ENCODE measurements at places on chromosomes 2 and 18. TPM values are rescaled to one million over a fixed set of nuclear protein-coding genes. Genes with fewer than 3 reads are reported as not detected.

DNA sequence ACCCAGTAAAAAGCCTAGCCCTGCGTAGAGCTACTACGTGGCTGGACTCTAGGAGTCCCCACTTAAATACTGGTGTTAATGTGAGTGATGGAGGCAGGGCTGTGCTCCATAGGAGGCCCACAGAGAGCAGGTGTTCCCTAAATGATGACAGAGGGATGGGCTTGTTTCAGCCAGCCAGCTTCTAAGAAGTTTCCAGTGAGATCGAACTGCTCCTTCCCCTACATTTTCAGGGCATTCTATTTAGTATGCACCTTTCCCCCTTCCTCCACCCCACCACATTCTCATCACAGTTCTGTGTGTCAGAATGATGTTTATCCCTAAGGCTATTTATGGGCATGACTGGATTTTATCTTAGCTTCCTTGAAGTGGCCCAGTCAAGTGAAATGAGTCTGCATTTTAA lies 213.0 kb downstream of the TRIB2 start:
- H3K27ac ChIP-seq, result no peak overlapping the region
- no peaks in the 10 kb centered on the region for H3K27me3 ChIP-seq
- no peaks in the 10 kb centered on the region for H3K36me3 ChIP-seq
- H3K4me1 ChIP-seq, result no peaks in the 10 kb centered on the region
- H3K4me3 ChIP-seq, result no peak overlapping the region

DNA sequence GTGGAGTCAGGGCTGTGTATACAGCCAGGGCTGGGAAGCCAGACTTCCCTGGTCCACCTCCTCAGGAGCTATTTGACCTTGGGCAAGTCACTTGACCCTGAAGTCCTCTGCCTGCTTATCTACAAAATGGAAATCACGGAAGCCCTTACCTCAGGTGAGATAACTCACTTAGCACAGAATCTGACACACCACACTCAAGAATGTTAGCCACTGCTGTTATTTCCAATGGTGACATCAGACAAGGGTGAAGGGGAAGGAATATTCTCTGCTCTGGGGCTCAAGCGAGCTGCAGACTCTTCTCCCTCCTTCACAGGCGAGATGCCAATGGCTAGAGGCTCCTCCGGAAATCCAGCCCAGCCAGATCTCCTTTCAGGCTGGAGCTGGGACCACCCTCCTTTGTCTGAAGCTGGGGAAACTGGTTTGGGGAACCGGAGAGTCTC lies 189.6 kb downstream of the HAUS1 start:
- no peaks in the 10 kb centered on the region for H3K27me3 ChIP-seq
- H3K4me3 ChIP-seq, result no peak overlapping the region
- DNase-seq, result no peak
- H3K27ac ChIP-seq, result no peak overlapping the region
- no peaks in the 10 kb centered on the region for H3K36me3 ChIP-seq

GRCh38 chr2:226427538-226428307 lies 371.9 kb downstream of the IRS1 start:
- no peaks in the 10 kb centered on the region for H3K36me3 ChIP-seq
- DNase-seq, result no peak
- no peak overlapping the region for H3K4me3 ChIP-seq
- no peak overlapping the region for H3K27ac ChIP-seq
- H3K27me3 ChIP-seq, result no peaks in the 10 kb centered on the region

- no peaks in the 10 kb centered on the region for H3K27me3 ChIP-seq
- H3K36me3 ChIP-seq, result no peaks in the 10 kb centered on the region
- peaks cover 9% of the 10 kb centered on the region for H3K4me1 ChIP-seq
- H3K4me3 ChIP-seq, result no peak overlapping the region
- H3K27ac ChIP-seq, result no peak overlapping the region
Observed at GRCh38 chr2:17628349-17629261, 88.1 kb downstream of the VSNL1 start.

DNA sequence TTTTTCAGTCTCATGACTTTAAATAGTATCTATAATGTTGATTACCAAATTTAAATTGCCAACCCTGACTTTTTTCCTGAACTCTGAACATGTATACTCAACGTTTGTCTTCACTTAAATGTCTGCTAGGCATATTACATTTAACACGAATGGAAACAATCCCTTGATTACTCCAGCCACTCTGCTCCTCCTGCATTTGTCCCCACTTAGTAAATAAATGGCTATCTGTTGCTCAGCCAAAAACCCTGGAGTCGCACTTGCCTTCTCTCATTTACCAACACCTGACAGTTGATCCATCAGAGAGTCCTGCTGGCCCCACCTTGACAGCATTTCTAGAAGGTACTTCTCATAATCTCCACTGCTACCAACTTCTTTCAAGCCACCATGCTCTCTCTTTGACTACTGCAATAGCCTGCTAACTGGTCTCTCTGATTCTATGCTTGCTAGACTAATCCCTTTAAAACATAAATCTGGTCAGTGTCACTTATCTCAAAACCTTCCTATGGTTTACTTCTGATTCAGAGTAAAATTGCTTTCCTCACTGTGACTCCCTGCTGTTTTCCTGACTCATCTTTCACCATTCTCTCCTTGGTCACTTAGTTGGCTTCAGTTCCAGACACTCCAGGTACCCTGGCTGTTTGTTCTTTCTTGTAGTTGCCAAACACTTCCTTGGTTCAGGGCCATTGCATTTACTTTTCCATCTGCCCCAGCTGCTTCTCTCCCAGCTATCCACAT lies 31.9 kb downstream of the SPAG16 start:
- H3K36me3 ChIP-seq, result peaks cover 16% of the 10 kb centered on the region
- no peak for DNase-seq
- no peaks in the 10 kb centered on the region for H3K27me3 ChIP-seq
- no peak overlapping the region for H3K27ac ChIP-seq
- no peaks in the 10 kb centered on the region for H3K4me1 ChIP-seq

The FAM117B gene
- total RNA-seq, result 5.0 TPM

DNA sequence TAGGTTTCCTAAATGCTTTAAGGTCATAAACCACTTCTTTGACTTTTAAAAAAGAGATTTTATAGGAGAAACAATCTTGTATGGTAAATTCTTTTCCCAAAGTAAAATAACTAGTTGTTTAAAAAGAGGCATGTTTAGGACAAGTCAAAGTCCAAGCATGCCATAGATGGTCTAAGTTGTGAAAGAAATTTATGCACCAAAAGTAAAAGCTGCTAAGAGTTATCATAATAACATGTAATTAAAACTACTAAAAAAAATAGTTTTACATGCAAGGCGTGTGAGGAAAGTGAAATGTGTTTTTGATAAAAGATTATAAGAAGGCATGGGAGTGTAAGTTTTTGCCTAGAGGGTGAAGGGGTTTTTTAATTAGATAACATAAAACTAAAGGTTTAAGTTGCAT lies 22.5 kb downstream of the FAM210A start:
- no peaks in the 10 kb centered on the region for H3K27me3 ChIP-seq
- no peak overlapping the region for H3K4me3 ChIP-seq
- H3K36me3 ChIP-seq, result no peaks in the 10 kb centered on the region
- no peak overlapping the region for H3K27ac ChIP-seq
- DNase-seq, result no peak

The AQP12B gene
- total RNA-seq, result not detected

DNA sequence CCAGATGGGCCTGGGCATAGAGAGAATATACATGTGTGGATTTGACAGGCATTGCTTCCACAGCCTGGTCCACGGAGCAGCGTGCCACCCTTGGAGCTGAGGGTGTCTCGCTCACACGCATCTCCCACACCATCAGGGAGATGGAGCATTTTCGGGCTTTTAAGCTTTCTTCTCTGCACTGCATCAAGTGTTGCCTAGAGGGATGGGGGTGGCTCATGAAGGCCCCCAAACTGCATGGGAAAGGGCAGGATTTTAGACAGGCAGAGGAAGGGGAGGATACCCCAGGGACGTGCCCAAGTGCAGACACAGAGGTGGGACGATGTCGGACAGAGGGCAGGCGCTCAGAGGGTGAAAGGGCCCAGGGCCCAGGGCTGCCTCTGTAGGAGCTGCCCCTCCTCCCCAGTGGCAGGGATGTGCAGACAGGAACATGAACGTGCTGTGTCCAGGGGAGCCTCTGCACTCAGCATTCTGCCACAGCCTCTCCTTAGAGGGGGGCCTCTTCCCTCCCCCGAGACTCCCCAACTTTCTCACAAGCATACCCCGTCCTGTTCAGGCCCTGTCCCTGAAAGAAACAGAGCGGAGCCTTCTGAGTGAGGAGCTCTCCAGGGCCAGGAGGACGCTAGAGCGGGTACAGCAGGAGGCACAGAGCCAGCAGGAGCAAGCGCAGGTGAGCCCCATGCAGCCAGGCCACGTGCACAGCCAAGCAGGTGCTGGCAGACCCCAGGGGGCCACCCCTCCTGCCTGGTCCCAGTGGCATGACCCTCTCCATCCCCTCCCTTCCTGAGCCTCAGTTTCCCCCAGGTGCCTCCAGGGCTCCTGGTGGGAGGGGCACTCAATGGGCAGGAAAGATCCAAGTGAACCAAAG lies 42.9 kb upstream of the SNED1 start:
- no peaks in the 10 kb centered on the region for H3K36me3 ChIP-seq
- no peak for DNase-seq
- H3K27ac ChIP-seq, result no peak overlapping the region
- peaks cover 12% of the 10 kb centered on the region for H3K4me1 ChIP-seq
- no peak overlapping the region for H3K4me3 ChIP-seq

The SLC5A7 gene
- 2.3 TPM for total RNA-seq

The ALK gene
- 1.6 TPM for total RNA-seq

The CHRNG gene
- not detected for total RNA-seq

GRCh38 chr18:45156946-45157345 lies 458.3 kb upstream of the SLC14A2 start:
- no peak overlapping the region for H3K4me3 ChIP-seq
- peaks cover 7% of the 10 kb centered on the region for H3K4me1 ChIP-seq
- no peaks in the 10 kb centered on the region for H3K36me3 ChIP-seq
- no peak overlapping the region for H3K27ac ChIP-seq
- H3K27me3 ChIP-seq, result no peaks in the 10 kb centered on the region

The SERPINE2 gene
- 57.7 TPM for total RNA-seq

The ANO7 gene
- total RNA-seq, result 0.42 TPM

The SP140L gene
- 7.6 TPM for total RNA-seq

The SLC4A1AP gene
- 21.9 TPM for total RNA-seq

The HSPD1 gene
- 142 TPM for total RNA-seq

The MPV17 gene
- total RNA-seq, result 58.2 TPM

DNA sequence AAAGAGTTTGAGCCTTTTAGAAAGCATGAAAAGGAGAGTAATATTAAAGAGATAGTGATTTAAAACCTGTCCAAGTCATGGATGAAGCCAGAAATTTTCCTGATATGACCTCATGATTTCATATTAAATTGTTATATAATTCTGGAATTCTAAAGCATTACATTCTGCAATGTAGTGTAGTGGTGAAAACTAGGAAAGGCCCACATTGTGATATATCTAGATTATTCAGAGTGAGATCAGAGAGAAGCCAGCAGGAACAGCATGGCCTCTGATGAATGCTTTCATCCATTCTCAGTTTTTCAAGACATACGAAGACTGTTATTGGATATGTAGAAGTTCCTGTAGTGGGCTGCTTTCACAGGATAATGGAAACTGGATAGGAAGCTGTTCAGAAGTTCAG lies 98.8 kb downstream of the LCLAT1 start:
- H3K4me3 ChIP-seq, result no peak overlapping the region
- no peak overlapping the region for H3K27ac ChIP-seq
- H3K36me3 ChIP-seq, result no peaks in the 10 kb centered on the region
- H3K27me3 ChIP-seq, result no peaks in the 10 kb centered on the region

DNA sequence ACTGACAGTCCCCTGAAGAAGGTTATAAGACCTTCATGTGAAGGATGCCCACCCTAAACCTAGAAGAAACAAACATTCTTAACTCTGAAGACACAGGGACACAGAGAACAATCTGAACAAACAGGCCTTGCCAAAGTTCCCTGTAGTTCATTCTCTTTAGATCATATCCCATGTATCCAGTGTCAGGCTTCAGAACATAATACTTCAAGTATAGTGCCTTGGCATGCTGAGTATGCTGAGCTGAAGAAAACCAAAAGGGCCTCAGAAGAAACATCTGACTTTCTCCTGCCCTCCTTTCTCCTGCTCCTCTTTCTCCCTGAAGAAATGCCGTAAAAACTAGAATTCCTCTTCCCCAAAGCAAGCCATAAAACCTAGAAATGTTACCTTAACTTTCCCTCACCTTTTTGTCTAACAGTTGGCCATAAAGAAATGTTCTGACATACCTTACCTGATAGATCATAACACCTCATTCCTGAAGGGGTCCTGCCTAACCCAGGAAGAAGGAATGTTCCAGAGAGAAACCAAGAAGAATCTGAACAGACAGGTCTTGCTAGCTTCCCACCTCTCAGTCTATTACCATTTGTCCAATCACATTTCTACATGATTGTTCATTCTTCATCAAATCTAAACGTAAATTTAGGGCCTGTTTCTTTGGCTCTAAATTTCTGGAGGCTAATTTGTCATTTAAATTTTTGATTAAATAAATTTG lies 160.1 kb upstream of the ZC3H15 start:
- H3K4me3 ChIP-seq, result no peak overlapping the region
- H3K36me3 ChIP-seq, result no peaks in the 10 kb centered on the region
- no peaks in the 10 kb centered on the region for H3K27me3 ChIP-seq

The PLA2R1 gene
- total RNA-seq, result 6.4 TPM

DNA sequence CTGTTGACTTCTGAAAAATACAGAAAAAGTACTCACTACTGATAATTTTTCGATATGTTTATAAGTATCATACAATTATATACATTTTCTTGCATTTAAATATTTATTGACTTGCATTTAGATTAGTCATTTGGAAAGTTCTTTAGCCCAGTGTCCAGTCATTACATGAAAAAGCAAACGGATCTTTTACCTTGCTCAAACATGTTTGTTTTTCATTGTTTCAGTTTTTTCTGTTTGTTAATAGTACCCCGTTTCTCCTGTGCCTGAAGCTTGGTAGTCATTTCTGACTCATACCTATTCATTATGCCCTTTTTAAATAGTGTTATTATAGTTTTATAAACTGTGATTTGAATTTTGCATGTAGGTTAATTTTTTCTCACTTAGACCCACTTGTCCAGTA lies 28.1 kb downstream of the CEP192 start:
- no peak overlapping the region for H3K27ac ChIP-seq
- H3K36me3 ChIP-seq, result peaks cover 33% of the 10 kb centered on the region
- no peaks in the 10 kb centered on the region for H3K27me3 ChIP-seq
- no peak overlapping the region for H3K4me3 ChIP-seq
- DNase-seq, result no peak

The MC5R gene
- total RNA-seq, result not detected

DNA sequence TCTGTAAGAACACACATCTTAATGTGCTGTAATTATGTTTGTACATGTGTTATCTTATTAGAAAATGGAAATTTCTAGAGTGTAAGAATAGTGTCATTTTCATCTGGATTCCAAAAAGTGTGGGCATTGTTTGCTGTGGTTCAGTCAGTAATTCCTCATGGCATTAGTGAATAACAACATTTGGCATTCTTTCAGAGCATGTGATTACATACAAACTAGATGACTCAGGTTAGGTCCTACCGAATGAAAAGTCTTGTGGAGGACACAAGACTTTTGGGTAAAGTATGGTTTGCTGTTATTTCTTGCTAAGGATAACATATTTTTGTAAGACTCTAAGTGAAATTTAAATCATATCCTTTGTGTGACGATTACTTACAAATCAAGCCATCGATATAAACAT lies 593.1 kb upstream of the NRXN1 start:
- H3K4me3 ChIP-seq, result no peak overlapping the region
- no peaks in the 10 kb centered on the region for H3K4me1 ChIP-seq
- no peak for DNase-seq
- H3K27ac ChIP-seq, result no peak overlapping the region

GRCh38 chr2:24592441-24593100 lies 101.5 kb downstream of the NCOA1 start:
- no peak for DNase-seq
- no peak overlapping the region for H3K27ac ChIP-seq
- no peaks in the 10 kb centered on the region for H3K27me3 ChIP-seq
- peaks cover 4% of the 10 kb centered on the region for H3K36me3 ChIP-seq
- no peak overlapping the region for H3K4me3 ChIP-seq
- H3K4me1 ChIP-seq, result peaks cover 2% of the 10 kb centered on the region

The PLEKHH2 gene
- 32.4 TPM for total RNA-seq
